ENCODE measurements at places on chromosomes 11 and 22. TPM values are rescaled to one million over a fixed set of nuclear protein-coding genes. Genes with fewer than 3 reads are reported as not detected.
A peak's percentile ranks its signal among the peaks of the same experiment; 100 is the strongest.

ANO1 gene
- total RNA-seq: 22.5 TPM

DNA sequence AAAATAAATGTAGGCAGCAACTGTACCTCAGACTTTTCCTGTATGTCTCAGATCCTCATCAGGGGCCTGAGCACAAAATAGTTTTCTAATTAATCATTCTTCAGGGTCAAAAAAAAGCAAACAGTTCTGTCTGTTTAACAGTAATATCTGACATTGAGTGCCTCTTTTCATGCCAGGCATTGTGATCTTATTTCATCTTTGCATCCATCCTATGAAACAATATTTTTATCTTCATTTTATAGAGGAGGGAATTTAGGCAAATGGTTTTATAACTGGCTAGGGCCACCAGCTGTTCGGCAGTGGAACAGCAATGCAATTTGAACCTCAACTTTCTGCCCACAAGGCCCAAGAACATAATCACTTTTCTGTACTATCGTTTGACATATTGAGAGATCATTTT is 145.6 kb downstream of the WNT7B start:
- ATAC-seq: no peak

- ATAC-seq: peak; percentile 88
Measured at GRCh38 chr11:130314184-130314749, 450 bp downstream of the ZBTB44 start.

SRRD gene
- 19.1 TPM for total RNA-seq

GRCh38 chr22:35349704-35350538 is 31.0 kb upstream of the HMOX1 start:
- ATAC-seq: peak; percentile 0
